ENCODE measurements at places on chromosomes 5 and 9. TPM values are rescaled to one million over a fixed set of nuclear protein-coding genes. Genes with fewer than 3 reads are reported as not detected.

GRCh38 chr5:144260121-144260520 is 89.4 kb downstream of the KCTD16 start:
- no peak overlapping the region for H3K4me3 ChIP-seq
- H3K27me3 ChIP-seq, result no peaks in the 10 kb centered on the region
- no peaks in the 10 kb centered on the region for H3K36me3 ChIP-seq

DNA sequence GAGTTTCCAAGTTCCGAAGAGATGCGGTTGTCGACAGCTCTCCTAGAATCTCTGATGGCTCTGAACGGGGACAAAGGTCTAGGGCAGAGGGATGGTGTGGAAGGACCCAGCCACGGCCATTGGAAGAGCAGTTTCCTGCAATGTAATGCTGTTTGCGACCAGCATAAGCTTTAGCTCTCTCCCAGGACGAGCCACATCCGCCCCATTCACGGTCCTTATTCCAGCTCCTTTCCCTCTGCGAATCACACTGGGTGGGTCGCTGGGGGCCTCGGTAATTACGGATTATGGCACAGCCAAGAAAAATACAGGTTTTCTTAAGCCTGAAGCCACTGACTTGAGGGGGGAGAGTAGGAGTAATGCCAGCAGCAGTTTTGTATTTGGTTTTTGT is 22.7 kb downstream of the ANXA2R start:
- peak; percentile 55 for DNase-seq
- no peaks in the 10 kb centered on the region for H3K27me3 ChIP-seq
- H3K4me1 ChIP-seq, result peaks cover 8% of the 10 kb centered on the region
- peak overlapping the region; percentile 60 for H3K4me3 ChIP-seq
- H3K27ac ChIP-seq, result peak overlapping the region; percentile 94

DNA sequence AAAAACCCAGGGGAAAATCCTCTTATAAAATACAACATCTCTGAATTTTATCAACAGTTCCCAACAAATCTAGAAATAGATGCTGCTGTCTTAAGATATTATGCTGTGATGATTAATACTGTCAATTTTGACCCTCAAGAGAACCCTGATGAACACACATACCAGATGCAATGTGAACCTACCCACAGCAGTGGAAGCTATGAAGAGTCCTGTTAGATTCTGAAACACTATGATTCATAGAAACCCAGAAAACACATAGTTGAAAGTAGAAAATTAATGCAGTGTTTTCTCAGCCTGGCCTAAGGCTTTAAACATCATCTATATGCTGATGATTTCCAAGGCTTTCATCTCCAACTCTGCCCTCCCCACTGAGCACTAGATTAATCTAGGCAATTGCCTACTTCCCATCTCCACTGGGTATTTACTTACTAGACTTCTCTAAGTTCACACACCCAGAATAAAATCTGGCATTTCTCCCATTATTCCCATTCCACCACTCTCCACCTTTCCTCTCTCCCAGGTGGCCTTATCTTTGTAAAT is 296.2 kb downstream of the CTNND2 start:
- H3K27ac ChIP-seq, result no peak overlapping the region
- H3K4me1 ChIP-seq, result no peaks in the 10 kb centered on the region
- H3K27me3 ChIP-seq, result no peaks in the 10 kb centered on the region
- DNase-seq, result no peak
- H3K36me3 ChIP-seq, result no peaks in the 10 kb centered on the region
- H3K4me3 ChIP-seq, result no peak overlapping the region

GRCh38 chr9:109190151-109190550 is 23.1 kb upstream of the FRRS1L start:
- no peaks in the 10 kb centered on the region for H3K36me3 ChIP-seq
- peaks cover 2% of the 10 kb centered on the region for H3K4me1 ChIP-seq
- H3K27me3 ChIP-seq, result peaks cover 23% of the 10 kb centered on the region
- H3K27ac ChIP-seq, result no peak overlapping the region

GRCh38 chr5:147382776-147383175 is 127.1 kb downstream of the DPYSL3 start:
- H3K4me3 ChIP-seq, result peak overlapping the region; percentile 30
- H3K27me3 ChIP-seq, result no peaks in the 10 kb centered on the region
- H3K27ac ChIP-seq, result peak overlapping the region; percentile 28
- H3K36me3 ChIP-seq, result no peaks in the 10 kb centered on the region
- H3K4me1 ChIP-seq, result no peaks in the 10 kb centered on the region
- DNase-seq, result no peak

DNA sequence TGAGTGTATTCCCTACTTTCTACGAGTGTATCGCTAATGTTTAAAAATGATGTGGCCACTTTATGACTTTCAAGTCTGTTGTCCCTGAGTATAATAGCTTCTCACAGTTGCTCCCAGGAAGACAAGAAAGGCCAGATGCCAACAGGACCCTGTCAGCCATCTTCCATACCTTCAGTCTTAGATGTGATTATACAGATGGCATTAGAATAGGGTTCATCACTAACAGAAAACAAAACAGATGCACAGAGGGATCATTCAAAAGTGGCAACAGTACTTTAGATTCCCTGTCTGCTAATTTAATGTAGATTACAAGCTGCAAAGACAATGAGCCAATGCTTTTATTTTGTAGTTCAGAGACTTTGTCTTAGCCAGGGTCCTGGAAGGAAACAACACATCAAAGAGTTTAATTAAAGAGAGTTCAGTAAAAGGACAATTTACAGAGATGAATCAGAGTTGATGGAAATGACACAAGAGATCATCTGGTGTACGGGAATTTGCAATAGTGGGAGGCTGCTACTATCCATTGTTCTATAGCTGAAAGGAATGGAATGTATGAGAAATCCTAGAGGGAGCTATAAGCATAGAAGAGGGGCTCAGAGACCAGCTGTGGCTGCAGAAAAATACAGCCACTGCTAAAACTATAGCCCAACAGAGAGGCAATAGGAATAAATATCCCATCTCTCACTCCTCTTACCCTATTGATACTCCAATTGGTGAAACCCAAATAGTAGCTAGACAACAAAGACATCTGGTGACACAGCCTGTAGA is 393.7 kb upstream of the SMC2 start:
- H3K27ac ChIP-seq, result no peak overlapping the region
- H3K4me1 ChIP-seq, result no peaks in the 10 kb centered on the region
- no peaks in the 10 kb centered on the region for H3K27me3 ChIP-seq
- DNase-seq, result no peak
- no peak overlapping the region for H3K4me3 ChIP-seq

DNA sequence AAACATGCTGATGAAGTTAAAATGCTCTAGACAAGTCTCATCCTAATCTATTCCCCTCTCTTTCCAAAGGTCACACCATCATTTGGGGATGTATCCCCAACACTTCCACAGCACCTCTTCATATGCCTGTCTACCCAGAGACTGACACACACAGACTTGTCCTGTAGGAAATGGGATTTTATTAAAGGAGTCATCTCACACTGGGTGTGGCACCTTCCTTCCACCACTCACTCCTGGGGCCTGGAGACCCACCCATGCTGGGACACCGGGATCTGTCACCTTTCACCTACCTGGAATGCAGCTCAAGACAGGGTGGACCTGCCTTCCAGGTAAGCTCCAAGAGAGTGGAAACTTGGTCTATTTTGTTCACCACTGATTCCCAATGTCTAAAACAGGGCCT is 99.4 kb upstream of the HAND1 start:
- H3K36me3 ChIP-seq, result no peaks in the 10 kb centered on the region
- H3K4me3 ChIP-seq, result no peak overlapping the region
- no peak for DNase-seq
- H3K4me1 ChIP-seq, result no peaks in the 10 kb centered on the region

DNA sequence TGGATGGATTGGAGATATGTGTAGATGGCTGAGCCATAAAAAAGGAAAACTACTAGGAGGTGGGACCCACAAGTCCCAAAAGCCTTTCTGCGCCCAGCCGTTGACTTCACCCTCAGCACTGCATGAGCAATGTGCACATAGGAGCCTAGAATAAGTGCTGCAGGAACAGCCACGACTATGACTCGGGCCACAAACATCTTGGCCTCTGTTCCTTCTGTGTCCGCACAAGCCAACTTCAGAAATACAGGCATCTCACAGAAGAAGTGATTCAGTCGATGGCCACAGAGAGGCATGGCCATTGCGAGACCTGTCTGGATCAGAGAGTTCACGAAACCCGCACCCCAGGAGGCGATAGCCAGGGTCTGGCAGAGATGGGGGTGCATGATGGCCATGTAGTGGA is 587 bp downstream of the OR2Y1 start:
- H3K4me3 ChIP-seq, result no peak overlapping the region
- no peak overlapping the region for H3K27ac ChIP-seq
- no peaks in the 10 kb centered on the region for H3K36me3 ChIP-seq

GRCh38 chr9:127224178-127224882 is 40.2 kb upstream of the GARNL3 start:
- no peaks in the 10 kb centered on the region for H3K36me3 ChIP-seq
- peak; percentile 69 for DNase-seq
- peak overlapping the region; percentile 85 for H3K4me3 ChIP-seq

DNA sequence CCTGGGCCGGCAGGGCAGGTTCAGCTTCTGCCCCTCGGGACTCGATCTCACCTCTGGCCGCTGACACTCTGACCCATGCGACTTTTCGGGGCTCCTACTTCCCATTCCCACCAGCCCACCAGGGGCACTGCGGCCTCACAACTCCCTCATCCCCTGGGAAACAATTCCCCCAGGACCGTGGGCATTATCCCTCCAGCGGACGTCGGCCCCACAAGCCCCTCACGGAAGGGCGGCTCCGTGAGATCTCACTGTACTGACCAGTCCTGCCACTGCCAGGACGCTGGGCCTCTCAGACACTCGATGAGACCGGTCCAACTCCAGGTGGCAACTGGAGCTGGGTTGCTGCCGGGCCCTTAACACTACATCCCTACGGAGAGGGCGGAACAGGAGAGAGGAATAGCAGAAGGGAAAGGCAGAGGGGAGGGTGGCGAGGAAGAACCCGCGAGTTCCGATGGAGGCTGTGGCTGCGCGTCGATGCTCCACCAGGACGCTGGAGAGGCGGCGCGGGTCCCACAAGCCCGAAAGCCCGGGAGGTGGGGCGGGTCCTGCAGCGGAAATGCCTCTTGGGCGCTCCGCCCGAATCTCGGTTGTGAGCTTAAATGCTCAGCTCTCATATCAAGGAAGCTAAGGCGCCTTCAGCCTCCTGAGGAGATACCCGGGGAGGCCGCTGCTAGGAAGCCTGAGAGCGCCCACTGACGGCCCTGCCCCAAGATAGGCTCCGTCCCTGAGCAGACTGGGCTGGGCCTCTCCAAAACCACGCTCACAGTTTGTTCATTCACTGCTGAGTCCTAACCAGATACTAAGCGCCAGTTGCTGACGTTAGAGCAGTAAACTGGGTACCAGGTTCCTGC is 36.3 kb downstream of the VCP start:
- peak overlapping the region; percentile 20 for H3K4me3 ChIP-seq
- peak overlapping the region; percentile 15 for H3K27ac ChIP-seq
- peaks cover 4% of the 10 kb centered on the region for H3K4me1 ChIP-seq

Gene PCDHGA4
- 5.4 TPM for total RNA-seq

DNA sequence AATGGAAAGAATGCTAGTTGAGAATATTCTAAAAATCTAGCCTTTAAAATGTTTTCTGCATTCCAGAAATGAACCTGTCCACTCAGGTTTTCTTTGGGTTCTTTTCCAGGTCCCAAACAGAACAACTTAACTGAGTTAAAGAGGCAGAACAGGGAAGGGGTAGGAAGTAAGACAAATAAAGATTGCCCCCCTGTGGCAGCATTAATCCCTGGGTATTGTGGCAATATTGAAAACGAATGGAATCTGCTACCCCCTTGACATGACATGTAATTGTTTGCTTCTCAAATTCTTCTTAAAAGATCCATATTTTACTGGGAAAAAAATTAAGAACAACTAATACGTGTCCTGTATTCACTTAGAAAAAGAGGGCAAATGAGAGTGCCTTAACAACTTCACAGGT is 9.3 kb upstream of the RBM22 start:
- no peaks in the 10 kb centered on the region for H3K27me3 ChIP-seq
- H3K4me3 ChIP-seq, result no peak overlapping the region
- DNase-seq, result no peak
- peaks cover 29% of the 10 kb centered on the region for H3K36me3 ChIP-seq

- no peak overlapping the region for H3K4me3 ChIP-seq
- peak; percentile 70 for DNase-seq
- no peaks in the 10 kb centered on the region for H3K36me3 ChIP-seq
- no peak overlapping the region for H3K27ac ChIP-seq
- H3K27me3 ChIP-seq, result no peaks in the 10 kb centered on the region
Measured at GRCh38 chr5:168679515-168679920, 100.3 kb upstream of the PANK3 start.

Gene CDO1
- total RNA-seq, result 8.6 TPM

Gene PAPPA
- total RNA-seq, result 12.4 TPM

Gene SLIT3
- 0.18 TPM for total RNA-seq

GRCh38 chr9:114634387-114634786 is 23.2 kb downstream of the TEX53 start:
- no peaks in the 10 kb centered on the region for H3K4me1 ChIP-seq
- H3K36me3 ChIP-seq, result peaks cover 29% of the 10 kb centered on the region
- H3K4me3 ChIP-seq, result no peak overlapping the region
- no peaks in the 10 kb centered on the region for H3K27me3 ChIP-seq
- H3K27ac ChIP-seq, result no peak overlapping the region

Gene INSL4
- total RNA-seq, result not detected

Data from IMR-90 (cell line).